ENCODE measurements at places on chromosomes 4 and X.
A peak's percentile ranks its signal among the peaks of the same experiment; 100 is the strongest.

DNA sequence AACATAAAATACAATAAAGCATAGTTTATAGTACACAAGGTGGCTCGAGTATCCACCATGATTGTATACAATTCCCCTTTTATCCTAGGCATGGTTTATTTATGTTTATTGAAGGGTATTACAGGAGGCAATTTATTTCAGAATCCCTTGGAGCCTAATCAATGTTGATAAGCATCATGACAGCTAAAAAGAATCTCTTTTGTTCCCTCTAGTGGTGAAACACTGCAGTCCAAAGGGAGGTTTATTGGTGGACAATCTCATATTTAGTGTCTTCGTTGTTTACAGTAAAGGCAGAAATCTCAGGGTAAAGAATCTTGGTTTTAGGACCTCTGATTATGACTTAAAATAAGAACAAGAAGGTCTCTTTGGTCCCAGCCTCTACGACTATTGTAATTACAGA, 1712.5 kb downstream of the C4orf33 start:
- DNase-seq = no peak

GRCh38 chr4:33255507-33255906, 2535.3 kb downstream of the PCDH7 start:
- no peak for DNase-seq

DNA sequence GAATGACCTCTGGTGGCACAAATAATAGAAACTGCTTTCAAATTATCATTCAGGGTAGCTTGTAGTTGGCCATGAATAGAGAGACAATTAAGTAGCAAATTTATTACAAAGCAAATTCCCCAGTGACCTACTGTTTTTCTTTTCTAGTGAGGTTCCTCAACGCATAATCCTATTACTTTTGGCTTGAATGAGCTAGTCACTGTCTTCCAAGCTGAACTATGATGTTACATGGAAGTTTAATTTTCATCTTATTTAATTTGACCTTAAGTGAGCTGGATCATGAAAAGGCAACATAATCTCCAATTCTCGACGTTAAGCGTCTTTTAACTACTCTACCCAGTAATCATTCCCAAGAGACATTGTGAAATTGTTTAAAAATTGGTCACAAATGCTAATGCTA, 347.4 kb upstream of the MAGEB2 start:
- DNase-seq = no peak

DNA sequence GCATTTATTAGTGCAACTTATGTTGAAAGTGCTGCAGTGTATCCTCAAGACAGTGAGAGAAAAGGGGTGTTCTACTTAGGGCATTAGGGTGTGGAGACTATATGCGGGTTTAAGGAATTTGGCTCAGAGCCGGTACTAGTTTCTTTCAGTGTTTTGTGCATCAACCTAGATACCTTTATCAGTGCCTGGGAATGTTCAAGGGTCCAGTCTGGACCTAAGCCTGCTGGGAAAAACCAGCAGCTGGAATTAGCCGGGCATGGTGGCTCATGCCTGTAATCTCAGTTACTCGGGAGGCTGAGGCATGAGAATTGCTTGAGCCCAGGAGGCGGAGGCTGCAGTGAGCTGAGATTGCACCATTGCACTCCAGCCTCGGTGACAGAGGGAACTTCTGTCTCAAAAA, 7.4 kb downstream of the PHEX start:
- no peak for DNase-seq

GRCh38 chr4:151236036-151236435, 40.9 kb upstream of the PRSS48 start:
- DNase-seq = no peak

GRCh38 chr4:181008164-181008563, 1235.0 kb upstream of the TENM3 start:
- DNase-seq = no peak

DNA sequence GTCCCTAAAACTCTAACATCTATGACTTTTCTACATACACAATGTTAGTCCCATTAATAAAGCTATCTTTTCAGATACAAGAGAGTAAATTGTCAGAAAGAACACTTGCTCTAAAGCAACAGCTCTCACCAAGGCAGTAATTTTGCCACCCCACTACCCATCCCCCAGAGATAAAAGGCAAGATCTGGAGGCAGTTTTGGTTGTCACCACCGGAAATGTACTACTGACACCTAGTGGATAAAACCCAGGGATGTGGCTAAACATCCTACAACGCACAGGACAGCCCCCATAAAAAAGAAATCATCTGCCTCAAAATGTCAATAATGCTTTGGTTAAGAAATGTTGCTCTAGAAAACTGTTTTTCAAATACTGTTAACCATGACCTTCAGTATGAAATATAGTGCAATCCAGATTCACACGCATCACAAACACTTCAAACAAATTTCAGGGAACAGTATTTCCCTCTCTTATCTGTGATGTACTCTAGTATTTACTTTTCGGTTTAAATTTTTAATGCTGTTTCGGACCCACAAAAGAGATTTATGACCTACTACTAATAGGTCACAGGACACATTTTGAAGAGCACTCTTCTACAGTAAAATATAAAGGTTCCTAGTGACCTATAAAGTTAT, 5.1 kb downstream of the FBXL5 start:
- DNase-seq = peak; percentile 34

DNA sequence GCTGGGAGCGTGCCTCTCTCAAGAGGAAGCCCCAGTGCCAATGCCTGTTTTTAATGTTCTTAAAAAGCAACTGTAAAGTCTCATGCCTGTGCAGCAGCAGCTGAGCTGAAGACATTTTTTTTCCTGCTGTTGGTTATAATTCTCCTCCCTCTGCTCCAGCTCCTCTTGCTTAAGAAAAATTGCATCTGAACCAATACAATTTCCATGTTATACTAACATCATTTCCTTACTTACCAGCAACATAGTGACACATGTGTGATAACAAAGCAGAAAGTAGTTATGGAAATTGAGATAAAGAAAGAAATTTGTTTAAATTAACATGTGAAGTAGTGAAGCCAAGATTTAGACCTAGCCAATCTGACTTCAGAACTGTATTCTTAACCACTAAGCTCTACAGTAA, 101.4 kb downstream of the TBC1D19 start:
- DNase-seq = no peak

GRCh38 chr4:150297861-150298474, 219.7 kb downstream of the DCLK2 start:
- DNase-seq = no peak

DNA sequence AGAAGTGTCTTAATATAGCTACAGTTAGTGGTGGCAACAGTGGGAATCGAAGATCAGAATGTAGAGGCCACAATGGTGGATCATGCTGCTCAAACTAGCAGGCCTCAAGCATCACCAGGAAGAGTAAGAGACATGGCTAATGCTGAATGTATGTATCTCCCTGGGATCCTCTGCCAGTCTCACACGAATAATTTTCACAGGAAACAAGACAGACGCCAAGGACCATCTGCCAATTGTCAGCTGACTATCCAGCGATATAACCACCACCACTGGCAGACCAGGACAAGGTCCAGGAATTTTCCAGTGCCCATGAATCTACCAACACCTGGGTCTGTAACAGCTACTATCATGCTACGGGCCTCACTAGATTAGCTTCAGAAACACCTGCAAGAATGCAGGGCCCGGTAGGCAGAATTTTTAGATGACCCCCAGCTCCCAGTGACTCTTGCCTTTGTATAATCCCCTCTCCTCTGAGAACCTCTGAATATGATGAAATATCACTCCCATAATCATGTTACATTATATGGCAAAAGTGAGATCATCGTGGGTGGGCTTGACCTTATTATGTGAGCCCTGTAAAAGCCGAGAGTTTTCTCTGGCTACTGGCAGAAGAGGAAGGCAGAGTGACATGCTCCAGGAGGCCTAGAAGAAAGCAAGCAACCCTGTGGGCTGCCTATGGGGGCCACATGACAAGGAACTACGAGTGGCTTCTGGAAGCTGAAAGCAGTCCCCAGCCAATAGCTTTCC, 429.8 kb downstream of the BCOR start:
- no peak for DNase-seq

DNA sequence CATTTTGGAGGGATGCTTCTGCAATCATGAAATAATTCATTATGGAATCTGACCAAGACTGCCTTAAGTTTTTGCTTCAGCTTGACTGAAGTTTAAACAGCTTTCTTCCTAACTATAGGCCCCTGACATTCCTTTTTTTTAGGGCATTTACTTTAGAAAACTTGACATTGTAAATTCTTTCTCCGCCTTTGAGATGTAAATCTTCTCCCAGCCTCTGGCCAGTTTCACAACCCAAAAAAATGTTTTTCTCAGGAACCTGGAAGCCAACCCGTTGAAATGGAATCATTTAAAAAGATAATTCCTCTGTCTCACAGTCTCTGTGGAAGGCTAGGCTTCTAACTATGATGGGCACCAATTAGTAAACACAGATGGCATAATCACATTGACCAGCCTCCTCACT, 710.4 kb upstream of the PABPC4L start:
- DNase-seq = no peak

DNA sequence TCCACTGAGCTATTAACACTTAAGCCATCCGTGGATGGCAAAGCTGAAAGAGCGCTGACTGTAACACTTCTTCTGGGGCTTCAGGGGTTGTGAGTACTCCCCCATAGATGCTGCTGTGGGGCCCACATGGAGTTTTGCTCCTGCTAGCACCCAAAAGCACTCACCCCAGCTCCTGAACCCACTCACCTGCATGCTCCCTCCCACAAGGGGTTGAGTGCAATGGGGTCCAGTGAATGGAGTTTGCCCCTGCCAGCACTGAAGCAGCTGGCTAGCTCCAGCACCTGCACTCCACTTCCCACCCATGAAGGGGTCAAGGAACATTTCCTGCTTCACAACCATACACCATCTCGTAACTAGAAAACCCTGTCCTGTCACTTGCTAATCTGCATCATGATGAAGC, 78.9 kb downstream of the IL21 start:
- no peak for DNase-seq

GRCh38 chrX:132369617-132370326, 119.1 kb downstream of the MBNL3 start:
- no peak for DNase-seq

- no peak for DNase-seq
Observed at GRCh38 chrX:43269201-43269600, 386.9 kb upstream of the MAOA start.

DNA sequence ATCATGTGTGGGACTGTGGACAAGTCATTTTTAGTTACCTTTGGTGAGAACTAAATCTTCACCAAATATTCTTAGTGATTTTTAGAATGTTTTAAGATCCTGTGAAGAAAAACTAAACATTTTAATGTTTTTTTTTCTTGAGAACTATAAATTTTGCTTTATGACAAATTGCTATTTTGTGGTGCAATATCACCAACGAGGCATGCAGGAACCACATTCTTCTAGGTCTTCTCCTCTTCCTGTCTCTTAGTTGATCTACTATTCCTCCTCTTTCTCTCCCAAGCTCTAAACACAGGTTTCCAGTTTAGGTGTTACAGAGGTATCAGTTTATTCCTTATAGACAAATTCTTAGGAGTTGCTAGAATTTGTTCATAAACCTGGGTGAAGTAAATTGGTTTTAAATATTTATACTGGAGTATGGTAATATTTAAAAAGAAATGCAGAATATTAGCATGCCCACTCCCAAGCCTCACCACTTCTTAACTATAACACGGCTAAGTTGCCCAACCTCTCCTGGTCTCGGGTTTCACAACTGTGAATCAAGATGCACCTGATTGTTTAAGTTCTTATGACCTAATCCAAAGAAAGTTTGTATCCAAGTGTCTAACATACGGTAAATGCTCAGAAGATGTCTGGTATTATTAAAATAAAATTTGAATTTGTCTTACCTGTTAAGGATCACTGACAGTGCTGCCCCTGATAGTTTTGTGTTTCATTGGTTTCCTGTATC, 56.5 kb upstream of the CLNK start:
- DNase-seq = no peak

- DNase-seq = no peak
Observed at GRCh38 chr4:4323705-4324534, 33.9 kb downstream of the ZBTB49 start.

DNA sequence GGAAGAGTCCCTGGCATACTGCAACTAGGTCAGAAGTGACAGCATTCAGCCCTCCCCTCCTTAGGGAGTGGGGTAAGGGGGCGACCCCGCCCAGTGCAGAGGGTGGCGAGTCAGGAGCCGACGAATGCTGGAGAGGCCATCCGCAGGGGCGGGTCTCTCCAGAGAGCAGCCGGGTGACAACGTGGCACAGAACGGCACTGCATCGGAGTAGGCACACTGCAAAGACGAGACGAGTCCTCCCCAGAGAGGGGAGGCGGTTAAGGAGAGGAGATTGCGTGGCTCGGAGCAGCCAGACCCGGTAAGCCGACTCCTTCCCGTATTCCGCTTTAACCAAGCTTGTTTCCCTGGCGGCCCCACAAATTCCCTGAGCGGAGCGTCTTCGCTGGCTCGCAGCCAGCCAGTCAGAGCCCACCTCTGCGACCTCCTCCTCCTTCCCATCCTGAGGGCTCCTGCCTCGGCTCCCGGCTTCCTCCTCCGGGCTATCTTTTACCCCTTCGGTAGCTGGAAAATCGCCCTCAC, 54.9 kb downstream of the LINC00632 start:
- DNase-seq = no peak

GRCh38 chr4:7826176-7826908, 113.3 kb downstream of the AFAP1 start:
- no peak for DNase-seq

GRCh38 chrX:9352243-9352642, 112.6 kb upstream of the TBL1X start:
- no peak for DNase-seq

DNA sequence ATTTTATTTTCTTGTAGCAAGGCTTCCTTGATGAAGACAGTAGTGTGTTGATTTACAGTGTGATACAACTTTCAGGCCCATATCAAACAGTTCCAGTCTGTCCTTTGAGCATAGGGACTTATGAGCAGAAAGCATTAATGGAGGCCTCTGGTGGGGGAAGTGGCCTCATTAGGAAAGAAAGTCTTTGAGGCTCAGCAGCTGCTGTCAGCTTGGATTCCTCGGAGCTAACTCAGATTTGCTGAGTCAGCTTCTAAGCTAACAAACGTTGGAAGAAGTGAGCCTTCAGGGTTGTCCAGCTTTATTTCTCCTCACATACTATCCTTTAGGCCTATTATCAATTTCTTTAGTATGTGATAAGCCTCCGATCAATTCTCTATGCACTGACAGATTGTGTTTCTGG, 15.8 kb upstream of the SFRP2 start:
- no peak for DNase-seq

GRCh38 chrX:3962511-3963311, 249.3 kb upstream of the PRKX start:
- no peak for DNase-seq

- DNase-seq = no peak
Observed at GRCh38 chr4:111836601-111837000, 308.7 kb upstream of the FAM241A start.

GRCh38 chr4:76238236-76238635, 13.3 kb upstream of the FAM47E start:
- DNase-seq = no peak

- DNase-seq = no peak
Observed at GRCh38 chr4:176149680-176150355, 45.6 kb downstream of the SPATA4 start.

GRCh38 chr4:74156521-74156920, 1.4 kb upstream of the MTHFD2L start:
- DNase-seq = no peak

Data from stimulated activated CD8-positive, alpha-beta memory T cell treated with anti-CD3 and anti-CD28 coated beads, Interleukin-7, amount 100 ng/mL, for 1 hour (primary cell).